Right ventricle myocardium inferior (tissue), 1 donor: ENCODE measurements at places on chromosomes 13 and 19. TPM values are rescaled to one million over a fixed set of nuclear protein-coding genes. Genes with fewer than 3 reads are reported as not detected.
A peak's percentile ranks its signal among the peaks of the same experiment; 100 is the strongest.

CRLF1 gene
- total RNA-seq = 35.7 TPM

HMGB1 gene
- total RNA-seq = 183 TPM

RFPL4AL1 gene
- not detected for total RNA-seq

ZFP82 gene
- 4.3 TPM for total RNA-seq

ZNF626 gene
- total RNA-seq = 7.5 TPM

CCDC70 gene
- total RNA-seq = not detected

STARD13 gene
- 36.4 TPM for total RNA-seq

CYP2A6 gene
- total RNA-seq = not detected

DNA sequence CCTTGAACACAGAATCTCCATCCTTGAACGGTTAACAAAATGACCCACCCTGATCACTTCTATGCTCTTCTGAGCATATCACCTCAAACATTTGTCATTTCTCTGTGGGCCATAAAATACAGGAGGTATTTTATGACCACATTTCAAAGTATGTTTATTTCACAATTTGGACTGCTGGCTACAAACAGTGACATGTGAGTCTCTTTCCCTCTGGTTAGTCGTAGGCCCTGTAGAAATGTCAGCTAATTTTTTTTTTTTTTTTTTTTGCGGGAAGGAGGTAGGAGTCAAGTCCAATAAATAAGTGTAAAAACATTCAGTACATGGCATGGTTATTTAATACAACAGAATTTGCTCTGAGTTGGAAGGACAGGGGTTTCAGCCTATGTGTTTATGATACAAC, 70.7 kb downstream of the FOXO1 start:
- no peak for DNase-seq

DNA sequence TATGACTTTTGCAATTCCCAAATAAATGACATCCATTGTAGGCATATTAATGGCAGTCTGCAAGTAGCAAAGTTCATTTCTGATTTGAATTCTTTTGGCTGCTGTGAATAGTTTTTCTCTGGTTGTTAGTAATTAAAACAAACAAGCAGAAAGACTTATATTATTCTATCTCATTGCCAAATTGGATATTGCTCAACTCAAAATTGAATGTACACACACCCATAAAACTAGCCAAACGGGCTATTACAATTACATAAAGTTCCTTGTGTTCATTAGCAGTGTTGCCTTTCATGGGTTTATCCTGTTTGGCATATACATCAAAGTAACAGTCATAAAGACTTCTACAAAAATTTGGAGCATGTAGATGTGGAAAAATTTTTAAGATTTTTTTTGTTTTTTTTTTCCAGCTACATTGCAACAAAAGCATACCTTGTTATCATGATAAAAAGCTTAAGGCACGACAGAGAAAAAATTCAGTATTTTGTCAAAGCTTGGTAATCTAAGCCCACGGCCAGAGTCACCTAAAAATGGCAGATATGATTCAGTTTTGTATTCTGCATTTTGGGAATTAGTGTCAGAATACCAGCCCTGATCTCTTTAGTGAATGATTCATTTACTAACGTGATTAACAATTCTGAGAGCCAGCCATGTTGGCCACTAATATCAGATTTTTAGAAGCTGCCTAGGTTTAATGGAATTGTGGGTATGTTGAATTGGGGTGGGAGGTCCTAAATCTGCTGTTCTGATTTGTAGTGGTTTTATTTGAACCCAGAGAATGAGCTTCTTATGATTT, 108.4 kb downstream of the KLF5 start:
- DNase-seq = no peak

DNA sequence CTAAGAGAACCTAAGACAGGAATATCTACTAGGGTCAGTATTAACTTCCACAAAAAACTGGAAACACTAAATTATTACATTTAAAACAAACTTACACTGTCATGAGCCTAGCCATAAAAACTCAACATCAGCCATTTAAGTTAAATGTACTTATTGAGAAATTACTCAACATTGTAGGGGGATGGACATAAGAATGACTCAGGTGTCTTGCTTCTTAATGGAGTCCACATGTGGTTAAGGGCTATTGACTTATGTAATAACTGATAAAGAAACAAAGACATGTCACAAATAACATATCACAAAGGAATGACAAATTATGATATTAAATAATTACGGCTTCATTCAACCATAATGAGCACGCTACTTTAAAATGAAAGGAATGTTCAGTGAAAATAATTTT, 36.2 kb downstream of the CLDN10 start:
- DNase-seq = no peak

- no peak for DNase-seq
Observed at GRCh38 chr13:46587807-46588418, 34.9 kb downstream of the LRCH1 start.

DNA sequence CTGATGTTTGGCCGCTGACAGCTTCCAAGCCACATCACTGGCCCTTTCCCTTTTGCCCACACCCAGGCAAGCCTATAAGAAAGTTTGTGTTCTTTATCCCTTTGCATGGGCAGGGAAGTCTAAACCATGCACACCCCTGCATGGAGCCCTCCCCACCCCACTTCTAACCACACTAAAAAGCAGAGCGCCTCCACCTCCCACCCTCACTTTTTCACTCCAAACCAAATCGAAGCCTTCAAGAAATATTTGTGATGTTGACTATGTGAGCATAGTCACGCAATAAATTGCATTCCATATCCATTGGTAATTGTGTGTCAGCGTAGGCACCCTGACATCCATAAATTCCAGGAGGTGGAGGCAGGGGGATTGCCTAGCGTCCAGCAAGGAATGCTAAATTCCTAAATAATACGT, 104.4 kb upstream of the LSM14A start:
- no peak for DNase-seq

GRCh38 chr13:42106998-42107397, 58.5 kb downstream of the DGKH start:
- no peak for DNase-seq

DNA sequence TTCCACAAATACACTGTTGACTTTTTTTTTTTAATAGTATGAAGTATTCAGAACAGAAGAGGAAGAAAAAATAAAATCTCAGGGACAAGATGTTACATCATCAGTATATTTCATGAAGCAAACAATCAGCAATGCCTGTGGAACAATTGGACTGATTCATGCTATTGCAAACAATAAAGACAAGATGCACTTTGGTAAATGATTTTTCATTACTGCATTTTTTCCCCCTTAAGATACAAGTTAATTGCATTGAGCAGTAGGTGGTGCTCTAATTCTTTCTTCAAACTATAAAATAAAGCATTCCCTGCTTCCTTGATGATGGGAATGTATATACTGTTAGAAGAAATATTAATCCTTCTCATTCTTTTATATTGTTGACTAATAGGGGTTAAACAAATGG, 17.1 kb downstream of the UCHL3 start:
- no peak for DNase-seq

DNA sequence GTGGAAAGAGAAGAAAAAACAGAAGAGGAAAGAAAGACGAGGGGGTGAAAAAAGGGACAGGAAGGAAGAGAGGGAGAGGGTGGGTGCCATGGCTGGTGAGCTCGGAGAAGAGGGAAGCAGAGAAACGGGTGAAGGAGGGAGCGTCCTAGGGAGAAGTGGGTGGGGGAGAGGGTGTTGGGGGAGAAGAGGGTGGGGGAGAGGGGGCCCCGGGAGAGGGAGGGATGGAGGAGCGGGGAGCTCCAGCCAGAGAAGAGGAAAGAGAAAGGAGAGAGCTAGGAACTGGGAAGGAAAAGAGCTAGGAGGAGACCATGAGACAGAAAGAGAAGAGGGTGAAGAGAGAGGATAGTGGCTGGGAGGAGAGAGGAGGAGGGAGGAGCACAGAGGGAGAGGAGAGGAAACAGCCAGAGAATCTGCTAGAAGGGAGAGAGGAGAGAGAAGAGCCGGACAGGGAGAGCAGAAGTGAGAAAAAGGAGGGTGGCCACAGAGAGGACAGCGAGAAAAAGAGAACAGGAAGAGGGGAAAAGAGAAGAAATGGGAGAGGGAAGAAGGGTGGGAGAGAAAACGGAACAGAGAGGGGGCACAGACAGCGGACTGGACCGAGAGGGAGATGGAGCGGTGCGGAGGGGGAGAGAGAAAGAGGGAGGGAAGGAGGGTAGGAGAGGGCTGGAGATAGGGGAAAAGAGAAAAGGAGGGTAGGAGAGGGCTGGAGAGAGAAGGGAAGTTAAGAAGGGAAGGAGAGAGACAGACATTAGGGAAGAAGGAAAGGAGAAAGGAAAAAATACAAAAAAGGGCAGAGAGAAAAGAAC, 11.9 kb upstream of the GARIN5A start:
- peak; percentile 17 for DNase-seq

DNA sequence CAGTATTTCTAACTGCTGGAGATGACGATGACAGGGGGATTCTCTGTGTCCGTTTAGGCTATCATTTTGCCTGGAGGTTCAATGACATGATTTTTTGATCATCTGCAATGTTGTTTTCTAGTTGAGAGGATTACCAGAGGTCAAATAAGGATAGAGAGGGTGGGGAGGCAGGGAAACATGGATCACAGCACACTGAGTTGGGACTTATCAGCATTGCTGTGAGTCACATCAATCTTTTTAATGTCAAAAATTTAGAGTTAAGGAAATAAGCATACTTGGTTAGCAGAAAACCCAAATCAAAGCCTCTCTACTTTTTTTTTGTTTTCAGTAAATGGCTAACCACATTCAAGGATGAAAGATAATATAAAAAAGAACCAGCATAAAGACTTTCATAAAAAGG, 43.0 kb upstream of the CSNK1A1L start:
- no peak for DNase-seq

DNA sequence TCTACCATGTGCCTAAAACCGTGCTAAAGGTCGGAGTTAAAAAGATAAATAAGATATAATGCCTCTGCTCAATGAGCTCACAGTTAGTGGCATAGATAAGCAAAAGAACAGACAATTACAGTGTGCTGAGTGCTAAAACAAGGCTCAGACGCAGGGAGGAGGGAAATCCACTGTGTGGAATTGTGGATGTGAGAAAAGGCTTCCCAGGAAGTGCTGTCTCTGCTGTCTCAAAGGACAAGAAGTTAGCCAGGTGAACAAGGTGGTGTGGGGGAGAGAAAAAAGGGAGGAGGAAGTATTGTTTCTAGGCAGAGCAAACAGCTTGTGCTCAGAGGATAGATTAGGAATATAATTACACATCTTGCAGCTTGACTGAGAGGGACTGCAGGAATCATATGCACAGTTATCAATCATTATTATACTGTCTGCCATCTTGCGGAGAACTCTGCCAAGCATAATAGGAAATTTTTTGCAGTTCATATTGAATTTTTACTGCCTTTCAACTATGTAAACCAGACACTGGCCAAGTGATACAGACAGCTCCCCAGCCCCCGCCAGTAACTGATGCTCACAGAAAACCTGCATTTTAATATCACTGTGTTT, 9.3 kb downstream of the C13orf42 start:
- DNase-seq = no peak

GRCh38 chr13:49330546-49330864, 82.8 kb downstream of the CDADC1 start:
- no peak for DNase-seq

DNA sequence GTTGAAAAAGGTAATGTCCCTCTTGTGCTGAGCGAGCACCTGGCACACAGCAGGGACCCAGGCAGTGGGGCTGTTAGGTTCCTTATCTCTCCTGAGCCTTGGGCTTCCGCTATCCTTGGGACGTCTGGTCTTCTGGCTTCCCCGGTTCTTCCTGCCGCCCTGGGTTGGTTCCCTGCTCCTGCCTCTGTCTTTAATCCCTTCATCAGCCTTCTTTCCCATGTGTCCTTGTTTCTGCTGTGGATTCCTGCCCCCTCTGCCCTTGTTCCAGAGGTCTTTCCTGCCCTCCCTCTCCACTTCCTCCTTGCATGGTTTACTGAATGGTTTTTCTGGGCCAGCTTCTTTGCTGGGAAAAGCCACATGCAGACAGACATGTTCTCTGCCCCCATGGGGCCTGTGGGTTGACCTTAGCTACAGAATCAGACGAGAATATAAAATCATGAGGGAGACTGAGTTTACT, 2.6 kb downstream of the EPN1 start:
- no peak for DNase-seq

- no peak for DNase-seq
Observed at GRCh38 chr19:31534786-31535657, 185.8 kb upstream of the TSHZ3 start.
